ENCODE measurements at places on chromosomes 16 and 17.

DNA sequence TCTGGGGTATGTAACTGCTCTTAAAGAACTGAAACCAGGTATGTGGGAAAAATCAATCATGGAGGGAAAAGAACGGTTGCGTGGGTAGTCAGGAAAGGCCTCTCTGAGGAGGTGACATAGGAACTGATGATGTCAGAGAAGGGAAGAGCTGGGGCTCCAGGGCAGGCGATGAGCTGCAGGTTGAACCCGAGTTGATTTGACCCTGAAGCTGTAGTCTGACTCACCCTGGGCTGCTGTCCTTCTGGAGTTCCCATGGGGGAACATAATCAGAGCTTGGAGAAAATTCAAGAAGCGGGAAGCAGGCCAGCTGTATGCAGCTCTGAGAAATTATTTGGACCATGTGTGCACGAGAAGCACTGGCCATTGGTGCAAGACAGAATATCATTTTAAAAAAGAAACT lies 16.7 kb downstream of the SLC6A2 start:
- DNase-seq = no peak

GRCh38 chr17:72219137-72219823 lies 98.5 kb downstream of the SOX9 start:
- no peak for DNase-seq

GRCh38 chr17:82277851-82278250 lies 4.4 kb upstream of the CSNK1D start:
- no peak for DNase-seq

GRCh38 chr16:28082624-28083023 lies 19.1 kb upstream of the GSG1L start:
- no peak for DNase-seq

DNA sequence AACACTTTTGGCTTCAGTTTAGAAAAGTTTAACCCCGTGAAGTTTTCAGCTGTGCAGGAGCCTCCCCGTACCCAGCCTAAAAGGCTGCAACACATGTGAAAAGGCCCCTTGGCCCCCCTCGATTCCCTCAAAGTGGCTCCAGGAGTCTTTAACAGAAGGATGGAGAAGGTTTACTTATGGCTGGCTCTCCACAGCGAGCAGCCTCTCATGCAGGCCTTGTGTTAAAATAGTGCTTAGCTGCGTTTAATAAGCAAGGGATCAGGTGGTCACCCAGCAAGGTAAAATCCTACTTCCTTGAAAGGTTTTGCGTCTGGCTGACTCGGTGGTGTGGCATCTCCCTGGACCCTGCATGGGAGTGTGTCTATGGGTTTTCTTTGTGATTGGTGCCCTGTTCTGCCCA lies 8.4 kb upstream of the CYLD start:
- no peak for DNase-seq

- no peak for DNase-seq
Measured at GRCh38 chr16:89446136-89446974, 44.0 kb downstream of the ANKRD11 start.
